ENCODE measurements at places on chromosomes 16 and 17.

DNA sequence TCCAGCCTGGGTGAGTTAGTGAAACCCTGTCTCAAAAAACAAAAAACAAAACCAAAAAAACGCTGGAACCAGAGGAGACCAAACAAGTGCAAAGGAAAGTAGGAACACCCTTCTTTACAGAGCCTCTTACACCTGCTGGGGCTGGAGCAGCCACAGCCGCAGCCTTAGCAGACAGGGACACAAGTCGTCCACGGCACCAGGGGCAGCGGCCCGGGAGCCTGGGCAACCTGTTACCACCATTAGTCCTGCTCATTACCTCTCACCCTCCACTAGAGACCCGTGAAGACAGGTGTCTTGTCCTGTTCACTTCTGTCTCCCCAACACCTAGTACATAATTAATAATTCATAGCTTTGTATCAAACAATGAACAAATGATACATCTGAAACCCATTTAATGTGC is 83.6 kb downstream of the C16orf78 start:
- no peak for DNase-seq
- no peaks in the 10 kb centered on the region for H3K4me1 ChIP-seq
- no peaks in the 10 kb centered on the region for H3K36me3 ChIP-seq
- H3K4me3 ChIP-seq, result no peak overlapping the region
- no peaks in the 10 kb centered on the region for H3K27me3 ChIP-seq

- no peaks in the 10 kb centered on the region for H3K4me1 ChIP-seq
- H3K4me3 ChIP-seq, result no peak overlapping the region
- no peak for DNase-seq
- no peaks in the 10 kb centered on the region for H3K36me3 ChIP-seq
Observed at GRCh38 chr16:25192096-25192495, 24.7 kb upstream of the AQP8 start.

- H3K36me3 ChIP-seq, result peaks cover 32% of the 10 kb centered on the region
- H3K4me3 ChIP-seq, result no peak overlapping the region
- DNase-seq, result no peak
Observed at GRCh38 chr17:80358131-80358530, 56.8 kb upstream of the ENDOV start.

DNA sequence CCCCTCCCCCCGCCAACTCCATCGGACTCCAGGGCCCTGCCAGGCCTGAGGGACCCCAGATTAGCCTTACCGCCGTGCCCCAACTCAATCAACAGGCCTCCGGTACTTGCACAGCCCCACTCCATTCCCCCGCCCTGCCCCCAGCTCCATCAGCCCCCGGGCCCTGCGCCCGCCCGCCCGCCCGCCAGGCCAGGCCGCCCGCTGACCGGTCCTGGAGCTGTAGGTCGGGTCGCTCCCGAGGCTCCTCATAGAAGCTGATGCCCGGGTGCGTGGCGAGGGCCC is 308 bp downstream of the GTF3C1 start:
- no peak for DNase-seq
- peak overlapping the region; percentile 45 for H3K4me3 ChIP-seq
- H3K36me3 ChIP-seq, result peaks cover 3% of the 10 kb centered on the region
- peak overlapping the region; percentile 94 for H3K27ac ChIP-seq
- peaks cover 10% of the 10 kb centered on the region for H3K4me1 ChIP-seq

- H3K36me3 ChIP-seq, result no peaks in the 10 kb centered on the region
- DNase-seq, result no peak
- no peaks in the 10 kb centered on the region for H3K27me3 ChIP-seq
- peaks cover 2% of the 10 kb centered on the region for H3K4me1 ChIP-seq
Observed at GRCh38 chr17:71407981-71408380, 712.8 kb upstream of the SOX9 start.

DNA sequence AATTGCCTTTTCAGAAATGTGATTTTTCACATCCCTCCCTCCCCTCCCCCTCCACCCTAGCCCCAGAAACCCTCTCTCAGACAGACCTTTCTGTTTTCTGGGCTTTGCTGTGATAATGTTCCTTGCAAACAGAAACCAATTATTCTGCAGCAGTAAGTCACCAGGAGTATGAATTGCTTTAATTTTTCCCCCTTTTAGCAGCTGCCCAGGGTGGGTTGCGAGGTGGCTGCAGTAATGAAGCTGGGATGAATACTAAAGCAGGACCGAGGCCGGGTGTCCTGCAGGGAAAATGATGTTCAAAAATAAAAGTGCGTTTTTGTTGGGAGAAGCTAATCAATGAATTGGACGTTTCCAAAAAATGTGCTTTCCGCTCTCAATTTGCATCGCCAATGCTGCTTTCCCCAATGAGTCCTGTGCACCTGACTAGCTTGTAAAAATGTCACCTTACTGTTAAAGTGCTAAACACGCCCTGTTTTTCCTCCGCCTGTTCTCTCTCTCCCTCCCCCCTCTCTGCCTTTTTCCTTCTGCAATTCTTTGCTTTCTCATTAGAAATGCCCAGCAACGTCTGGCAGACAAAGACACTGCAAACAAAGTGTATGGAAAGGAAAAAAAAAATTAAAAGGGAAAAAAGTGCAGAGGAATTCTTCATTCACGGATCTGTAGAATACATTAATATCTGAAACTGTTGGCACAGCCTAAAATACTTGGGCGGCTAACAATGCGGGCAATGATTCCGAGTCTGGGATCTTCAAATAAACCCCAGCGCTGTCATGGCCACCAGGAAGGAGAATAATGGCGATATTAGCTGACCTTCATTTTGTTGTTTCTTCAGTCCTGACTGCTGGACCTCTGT is 244.1 kb downstream of the STX8 start:
- no peaks in the 10 kb centered on the region for H3K4me1 ChIP-seq
- H3K4me3 ChIP-seq, result no peak overlapping the region
- no peak overlapping the region for H3K27ac ChIP-seq

- H3K27ac ChIP-seq, result no peak overlapping the region
- H3K36me3 ChIP-seq, result no peaks in the 10 kb centered on the region
- no peaks in the 10 kb centered on the region for H3K4me1 ChIP-seq
- no peaks in the 10 kb centered on the region for H3K27me3 ChIP-seq
- DNase-seq, result no peak
- no peak overlapping the region for H3K4me3 ChIP-seq
Observed at GRCh38 chr17:60874772-60875171, 197.1 kb downstream of the BCAS3 start.

DNA sequence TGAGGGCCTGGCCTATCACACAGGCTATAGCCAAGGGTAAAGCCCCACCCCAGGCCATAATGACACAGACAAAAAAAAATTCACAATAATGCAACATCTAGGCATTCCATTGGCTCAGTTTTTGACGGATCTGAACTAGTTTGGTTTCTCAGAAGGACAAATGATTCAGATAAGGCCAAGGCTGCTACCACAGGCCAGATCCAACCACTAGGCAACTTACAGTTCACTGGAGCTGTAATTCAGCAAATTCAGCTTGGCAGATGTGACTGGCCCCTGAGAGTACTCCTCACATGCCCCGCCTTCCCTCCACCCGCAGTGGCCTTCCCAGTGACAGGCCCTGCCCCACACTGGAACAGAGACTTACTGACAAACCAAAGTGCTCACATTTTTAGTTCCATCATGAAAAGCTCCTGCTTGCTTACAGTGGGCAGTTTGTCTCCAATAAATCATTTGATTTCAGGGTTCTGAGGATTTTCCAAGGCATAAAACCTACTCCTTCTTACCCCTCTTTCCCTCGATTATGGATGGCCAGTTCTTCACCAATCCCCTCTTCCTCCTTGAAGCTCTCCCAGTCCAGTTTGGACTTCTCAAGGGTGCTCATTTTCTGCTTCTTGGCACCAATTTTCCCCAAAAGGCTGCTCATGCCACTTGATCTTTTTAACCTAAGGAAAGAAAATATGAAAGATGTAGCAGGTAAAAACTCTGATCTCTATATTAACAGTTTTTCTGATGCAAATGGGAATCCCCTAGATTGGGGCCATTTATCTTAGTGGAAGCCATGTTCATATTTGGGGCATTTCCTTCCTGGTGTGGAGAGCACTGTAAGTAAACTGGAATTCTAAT is 53.3 kb upstream of the BCAR1 start:
- H3K4me1 ChIP-seq, result peaks cover 21% of the 10 kb centered on the region
- peak; percentile 96 for DNase-seq
- no peak overlapping the region for H3K4me3 ChIP-seq
- peak overlapping the region; percentile 96 for H3K27ac ChIP-seq

DNA sequence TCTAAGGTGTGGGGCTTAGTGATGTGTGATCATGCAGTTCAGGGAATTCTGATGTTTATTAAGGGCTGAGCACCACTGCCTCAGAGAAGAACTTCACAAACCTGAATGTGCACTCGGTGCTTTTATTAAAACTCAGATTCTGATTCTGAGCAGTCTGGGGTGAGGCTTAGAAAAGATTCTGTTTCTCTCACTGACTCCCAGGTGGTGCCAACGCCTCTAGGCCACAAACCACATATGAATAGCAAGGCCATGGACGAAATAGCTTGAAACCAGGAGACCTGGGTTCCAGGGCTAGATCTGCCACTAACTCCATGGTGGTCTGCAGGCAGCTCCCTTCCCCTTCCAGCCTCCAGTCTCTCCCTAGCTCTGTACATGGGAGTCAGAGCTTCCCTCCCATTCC is 169.1 kb downstream of the HS3ST3B1 start:
- H3K27ac ChIP-seq, result no peak overlapping the region
- H3K4me1 ChIP-seq, result peaks cover 3% of the 10 kb centered on the region
- H3K4me3 ChIP-seq, result no peak overlapping the region
- H3K27me3 ChIP-seq, result no peaks in the 10 kb centered on the region
- no peaks in the 10 kb centered on the region for H3K36me3 ChIP-seq

DNA sequence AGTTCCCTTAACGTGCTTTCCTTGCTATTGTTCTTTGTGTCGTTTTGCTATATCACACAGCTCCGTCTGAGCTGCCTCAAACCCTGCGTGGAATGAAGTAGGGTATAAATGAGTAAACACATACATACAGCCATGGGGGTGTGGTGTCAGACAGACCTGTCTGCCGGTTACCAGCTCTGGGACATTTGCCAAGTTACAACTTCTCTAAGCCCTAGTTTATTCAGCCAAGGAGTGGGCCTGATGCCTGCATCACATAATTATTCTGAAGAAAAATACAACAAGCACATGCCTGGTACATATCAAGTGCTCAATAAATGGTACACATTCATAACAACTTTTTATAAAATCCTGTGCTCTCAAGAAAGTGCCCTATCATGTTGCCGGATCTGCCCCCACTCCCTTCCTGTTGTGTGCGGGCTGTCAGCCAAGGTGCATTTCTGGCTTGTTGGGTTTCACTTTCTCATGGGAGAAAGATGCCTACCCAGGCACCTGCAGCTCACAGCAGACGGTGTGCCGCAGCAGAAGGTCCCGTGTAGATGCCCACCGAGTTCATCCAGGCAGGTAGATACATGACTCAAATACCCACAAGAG is 30.5 kb downstream of the SMPD3 start:
- no peak overlapping the region for H3K4me3 ChIP-seq
- H3K27ac ChIP-seq, result no peak overlapping the region
- no peaks in the 10 kb centered on the region for H3K36me3 ChIP-seq
- peak; percentile 14 for DNase-seq
- no peaks in the 10 kb centered on the region for H3K4me1 ChIP-seq

- H3K27me3 ChIP-seq, result peaks cover 10% of the 10 kb centered on the region
- H3K4me1 ChIP-seq, result no peaks in the 10 kb centered on the region
- DNase-seq, result no peak
- H3K4me3 ChIP-seq, result no peak overlapping the region
Observed at GRCh38 chr17:77695386-77695785, 263.1 kb upstream of the TNRC6C start.

- H3K27me3 ChIP-seq, result no peaks in the 10 kb centered on the region
- no peak overlapping the region for H3K27ac ChIP-seq
- peaks cover 10% of the 10 kb centered on the region for H3K36me3 ChIP-seq
- H3K4me3 ChIP-seq, result no peak overlapping the region
Observed at GRCh38 chr16:89136931-89137330, 34.6 kb upstream of the CDH15 start.

Measured in fibroblast of lung (primary cell).